CD4-positive, alpha-beta T cell treated with Interleukin-15 for 1 hour (primary cell): ENCODE measurements at places on chromosomes 2 and 18.

- DNase-seq: no peak
These were observed 35.6 kb upstream of the LRRC30 start for GRCh38 chr18:7195266-7195665.

GRCh38 chr2:40033781-40034180 lies 254.7 kb upstream of the THUMPD2 start:
- no peak for DNase-seq

GRCh38 chr2:168592181-168592831 lies 136.2 kb downstream of the CERS6 start:
- no peak for DNase-seq

- no peak for DNase-seq
These were observed 1.8 kb downstream of the PAX8 start for GRCh38 chr2:113276761-113277425.

DNA sequence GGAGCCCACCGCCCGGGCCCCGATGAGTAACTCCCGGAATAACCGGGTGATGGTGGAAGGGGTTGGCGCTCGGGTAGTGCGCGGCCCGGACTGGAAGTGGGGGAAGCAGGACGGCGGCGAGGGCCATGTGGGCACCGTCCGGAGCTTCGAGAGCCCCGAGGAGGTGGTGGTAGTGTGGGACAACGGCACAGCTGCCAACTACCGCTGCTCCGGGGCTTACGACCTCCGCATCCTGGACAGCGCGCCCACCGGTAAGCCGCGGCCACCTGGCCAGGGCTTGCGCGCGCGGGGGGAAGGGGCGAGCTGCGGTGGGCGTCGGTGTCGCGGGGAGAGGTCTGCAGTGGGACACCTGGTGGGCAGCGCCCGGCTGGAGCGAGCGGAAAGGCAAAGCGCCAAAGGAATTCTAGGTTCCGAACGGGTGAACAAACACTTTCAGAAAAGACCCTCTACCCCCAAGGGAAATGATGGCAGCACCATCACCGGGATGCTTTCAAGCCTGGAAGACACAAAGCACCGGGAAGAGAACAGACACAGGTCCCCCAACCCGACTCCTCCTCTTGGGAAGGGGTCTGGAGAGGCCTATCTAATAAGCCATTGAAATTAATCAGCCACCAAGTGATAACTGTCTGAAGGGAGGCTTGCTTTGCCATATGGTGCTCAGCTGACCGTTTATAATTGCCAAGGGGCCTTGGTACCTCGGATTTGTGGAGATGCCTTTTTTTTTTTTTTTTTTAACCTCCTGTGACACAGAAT lies 1.1 kb downstream of the MIB1 start:
- peak; percentile 20 for DNase-seq

- DNase-seq: no peak
These were observed 459.5 kb upstream of the CDH20 start for GRCh38 chr18:60873708-60874107.

GRCh38 chr2:157874348-157874747 lies 1.8 kb downstream of the ACVR1 start:
- DNase-seq: no peak

DNA sequence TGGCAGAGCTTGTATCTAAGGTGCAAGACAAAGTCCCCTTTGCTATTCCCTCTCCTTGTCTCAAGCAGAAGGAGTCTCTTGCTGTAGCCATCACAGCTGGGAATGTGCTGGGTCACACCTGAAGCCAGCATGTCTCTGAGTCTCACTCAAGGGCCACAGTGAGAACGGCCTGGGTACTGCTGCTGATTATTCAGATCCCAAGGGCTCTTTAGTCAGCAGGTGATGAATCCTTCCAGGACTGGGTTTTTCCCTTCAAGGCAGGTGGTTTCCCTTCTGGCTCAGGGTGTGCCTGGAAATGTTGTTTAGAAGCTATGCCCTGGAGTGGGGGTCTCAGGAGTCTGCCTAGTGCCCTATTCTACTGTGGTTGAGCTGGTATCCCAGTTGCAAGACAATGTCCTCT lies 356.3 kb downstream of the PARD3B start:
- DNase-seq: no peak
